NCI-H1092 treated with DMSO at 0.1 percent for 48 hours (cell line): ENCODE measurements at places on chromosomes 2 and 18.

- peak; percentile 17 for DNase-seq
Measured at GRCh38 chr2:46308081-46308480, 10.9 kb downstream of the EPAS1 start.

- DNase-seq, result peak; percentile 28
Measured at GRCh38 chr2:77314721-77315120, 207.5 kb downstream of the LRRTM4 start.

GRCh38 chr2:85770369-85770768, 16.6 kb downstream of the ATOH8 start:
- DNase-seq, result no peak

DNA sequence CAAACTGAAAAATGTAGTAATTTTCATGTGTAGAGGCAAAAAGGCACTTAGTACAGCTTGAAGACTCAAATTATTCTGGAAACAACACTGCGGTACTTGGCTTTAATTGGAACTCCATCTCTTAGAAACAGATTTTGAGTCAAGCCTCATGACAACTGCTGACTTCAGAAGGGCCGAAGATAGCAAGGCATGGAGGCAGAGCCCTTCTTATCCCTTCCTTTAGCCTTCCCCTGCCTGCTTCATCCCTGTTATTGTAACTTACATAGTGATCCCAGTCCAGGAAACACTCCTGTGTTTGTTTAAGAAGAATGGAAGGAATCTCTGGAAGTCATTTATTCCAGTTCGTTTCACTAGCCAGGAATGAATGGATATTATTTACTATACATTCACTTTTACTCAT, 110.9 kb upstream of the FAM98A start:
- DNase-seq, result no peak

- DNase-seq, result no peak
Measured at GRCh38 chr2:60438653-60439052, 114.8 kb downstream of the BCL11A start.

DNA sequence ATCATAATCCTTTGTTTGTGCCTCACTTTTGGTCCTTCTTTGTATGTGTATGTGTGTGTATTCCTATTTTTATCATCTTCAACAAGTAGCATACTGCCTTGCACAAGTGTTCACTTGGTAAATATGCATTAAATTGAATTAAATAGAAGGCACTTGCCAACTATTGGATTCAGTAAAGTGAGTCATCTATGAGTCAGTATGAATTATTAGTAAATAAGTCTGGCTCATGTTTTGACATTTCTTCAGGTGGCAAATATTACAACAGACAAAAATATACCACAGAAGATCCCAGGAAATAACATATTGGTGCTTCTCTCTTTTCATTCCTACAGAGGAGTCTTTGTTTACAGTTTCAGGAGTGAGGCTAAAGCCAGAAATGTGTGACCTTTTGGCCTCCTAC, 84.1 kb downstream of the CDK15 start:
- DNase-seq, result no peak

GRCh38 chr2:6449343-6449742, 416.4 kb downstream of the CMPK2 start:
- no peak for DNase-seq

GRCh38 chr2:240701736-240702639, 10.3 kb downstream of the AQP12A start:
- no peak for DNase-seq

DNA sequence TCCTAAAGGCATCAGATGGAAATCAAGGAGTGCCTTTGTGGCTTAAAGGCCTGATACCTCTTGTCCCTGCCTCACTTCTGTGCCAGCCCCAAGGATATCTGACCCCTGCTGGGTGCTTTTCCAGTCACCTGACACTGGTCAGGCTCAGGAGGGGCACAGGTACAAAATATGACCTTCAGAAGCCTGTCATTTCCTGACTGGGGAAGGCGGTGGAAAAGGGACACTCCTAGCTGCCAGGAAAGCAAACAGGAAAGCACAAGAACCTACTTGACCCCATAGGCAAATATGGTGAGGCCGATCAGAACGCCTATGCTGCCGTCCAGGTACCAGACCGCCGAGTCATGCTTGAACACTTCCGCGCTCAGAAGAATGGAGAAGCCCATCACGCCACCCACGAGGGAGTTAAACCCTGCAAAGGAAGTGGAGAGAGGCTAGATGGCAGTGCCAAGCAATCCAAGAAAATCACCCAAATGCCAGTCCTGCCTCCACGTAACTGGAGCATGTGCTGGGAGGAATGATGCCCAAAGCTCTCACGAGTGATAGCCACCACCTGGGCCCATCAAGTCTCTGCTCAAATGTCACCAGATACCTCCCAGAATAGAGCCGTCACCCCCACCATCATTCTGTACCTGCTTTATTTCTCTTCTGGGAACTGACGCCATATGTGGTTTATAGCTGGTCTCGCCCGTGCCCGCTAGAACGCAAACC, 204.0 kb downstream of the MGAT5 start:
- no peak for DNase-seq

DNA sequence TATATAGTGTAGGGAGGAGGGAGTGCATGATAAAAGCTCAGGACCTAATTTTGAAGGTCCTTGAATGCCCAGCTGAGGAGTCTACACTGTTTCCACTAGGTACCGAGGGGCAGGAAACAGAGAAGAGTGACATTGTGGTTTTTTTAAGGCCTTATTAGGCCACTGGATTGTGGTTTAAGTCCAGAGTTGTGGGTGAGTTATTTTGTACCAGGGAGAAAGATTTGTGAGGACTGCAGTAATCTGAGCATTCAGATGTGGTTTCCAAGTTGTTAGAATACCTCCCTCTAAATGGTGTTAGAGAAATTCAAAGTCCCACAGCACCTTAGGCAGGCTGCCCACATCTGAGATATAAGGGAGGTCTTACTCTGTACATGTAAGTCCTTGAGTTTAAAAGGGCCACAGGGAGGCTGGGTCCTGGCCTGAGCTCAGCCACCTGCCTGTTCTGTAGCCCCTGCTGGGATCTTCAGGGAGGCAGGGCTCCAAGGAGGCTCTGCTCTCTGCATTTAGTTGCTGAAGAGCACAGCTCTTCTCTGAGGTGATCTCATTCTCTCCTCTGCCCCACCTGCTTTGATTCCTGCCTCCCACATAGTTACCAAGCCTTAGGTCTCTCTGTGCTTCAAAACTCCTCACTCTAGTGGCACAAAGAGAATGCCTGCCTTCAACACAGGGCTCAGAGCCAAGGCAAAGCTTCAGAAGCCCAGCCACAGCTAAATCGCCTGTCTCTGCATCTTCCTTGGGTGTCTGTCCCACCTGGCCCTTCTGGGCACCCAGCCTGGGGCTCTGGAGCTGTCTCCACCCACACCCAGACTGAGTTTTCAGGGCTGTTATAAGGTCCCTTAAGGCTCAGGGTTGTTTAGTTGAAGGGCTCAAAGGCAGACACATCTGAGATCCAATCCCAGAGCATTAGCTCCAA, 88.1 kb downstream of the VSNL1 start:
- DNase-seq, result no peak

- peak; percentile 12 for DNase-seq
Measured at GRCh38 chr2:135637456-135638087, 104.1 kb upstream of the UBXN4 start.

DNA sequence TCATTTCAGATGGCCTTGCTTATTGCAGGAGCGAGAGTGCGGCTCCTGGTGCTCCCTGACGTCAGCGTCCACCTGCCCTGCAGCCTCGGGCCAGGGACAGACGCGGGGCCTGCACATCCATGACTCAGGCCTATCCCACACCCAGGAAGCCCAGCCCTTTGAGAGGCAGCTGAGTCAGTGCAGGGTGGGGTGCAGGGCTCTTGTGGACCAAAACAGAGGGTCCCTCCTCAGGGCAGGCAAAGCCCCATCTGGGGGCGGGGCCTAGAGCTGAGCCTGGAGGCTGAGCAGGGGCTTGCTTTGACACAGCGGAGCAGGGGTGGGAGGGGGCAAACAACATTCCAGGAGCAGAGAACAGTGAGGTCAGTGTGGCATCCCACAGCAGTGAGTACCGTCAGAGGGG, 7.7 kb upstream of the ARHGEF4 start:
- DNase-seq, result no peak

DNA sequence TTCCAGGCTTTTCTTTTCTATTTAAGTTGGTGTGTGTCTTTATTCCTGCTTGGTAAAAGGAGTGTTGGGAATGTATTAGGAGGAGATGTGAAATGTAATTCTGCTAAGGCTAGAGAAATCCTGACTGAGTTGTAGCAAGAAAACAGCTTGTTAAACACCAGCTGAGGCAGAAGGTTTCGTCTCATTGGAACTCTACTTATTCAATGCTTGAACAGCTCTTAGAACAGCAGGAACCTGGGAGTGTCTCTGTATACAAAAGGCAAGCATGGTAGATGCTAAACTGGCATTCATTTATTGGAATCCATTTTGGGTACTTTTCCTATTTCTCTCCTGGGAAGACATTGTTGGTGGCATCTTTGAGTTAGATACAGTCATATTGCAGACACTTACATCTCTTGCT, 280.9 kb downstream of the HRH4 start:
- DNase-seq, result no peak

DNA sequence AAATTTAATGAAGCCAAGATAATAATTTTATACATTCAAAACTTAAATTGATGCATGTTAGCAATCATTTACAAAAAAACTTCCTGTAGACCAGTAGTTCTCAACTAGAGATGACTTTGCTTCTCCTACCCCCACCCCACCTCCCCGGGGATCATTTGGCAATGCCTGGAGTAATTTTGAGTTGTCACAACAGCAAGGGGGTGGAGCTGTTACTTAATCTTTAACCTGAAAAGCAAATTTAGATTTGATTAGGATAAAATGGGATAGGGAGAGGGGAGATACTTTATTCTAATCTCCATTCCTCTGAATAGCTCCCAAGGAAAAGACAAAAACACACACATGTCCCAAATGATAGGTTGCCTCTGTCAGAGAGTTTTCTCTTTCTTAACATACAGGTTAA, 4.2 kb downstream of the SLC40A1 start:
- DNase-seq, result no peak

- DNase-seq, result no peak
Measured at GRCh38 chr2:42274863-42275262, 86.2 kb downstream of the COX7A2L start.

GRCh38 chr2:105701042-105701441, 43.7 kb upstream of the NCK2 start:
- no peak for DNase-seq

DNA sequence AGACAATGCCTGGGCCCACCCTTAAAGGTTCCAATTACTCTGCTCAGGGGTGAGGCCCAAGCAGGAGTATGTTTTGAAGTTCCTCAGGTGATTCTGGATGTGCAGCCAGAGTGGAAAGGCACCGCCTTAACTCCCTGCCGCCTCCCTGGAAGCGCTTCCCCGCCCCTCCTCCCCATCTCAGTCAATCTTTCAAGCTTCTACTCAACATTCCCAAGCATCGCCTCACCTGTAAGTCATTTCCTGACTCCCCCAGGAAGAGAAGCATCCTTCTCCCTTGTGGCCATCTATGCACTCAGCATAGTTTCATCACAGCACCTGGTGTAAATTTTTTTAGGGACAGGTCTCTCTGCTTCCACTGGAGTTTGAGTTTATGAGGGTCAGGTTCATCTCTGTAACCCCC, 67.5 kb downstream of the MYL12B start:
- DNase-seq, result no peak

- no peak for DNase-seq
Measured at GRCh38 chr2:68860111-68860510, 11.1 kb downstream of the BMP10 start.

GRCh38 chr2:30346471-30347169, 100.4 kb upstream of the LCLAT1 start:
- DNase-seq, result no peak

- no peak for DNase-seq
Measured at GRCh38 chr18:35868915-35869314, 103.6 kb upstream of the RMP24 start.

DNA sequence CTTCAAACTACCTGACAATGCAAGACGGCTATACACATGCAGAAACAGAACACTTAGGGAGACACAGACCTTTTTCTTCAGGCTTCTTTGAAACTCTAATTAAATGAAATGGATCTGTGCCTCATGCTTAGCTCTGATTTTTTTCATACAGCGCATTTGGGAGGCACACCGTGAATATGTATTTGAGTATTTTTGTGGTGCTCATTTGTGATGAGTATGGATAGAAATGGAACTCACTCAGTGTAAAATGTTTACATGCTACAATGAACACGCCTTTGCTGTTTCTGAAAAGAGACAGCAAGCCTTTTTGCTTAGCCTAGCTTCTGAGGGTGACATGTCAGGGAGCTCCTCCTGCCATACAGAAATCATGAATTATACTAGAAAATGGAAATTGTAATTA, 113.3 kb downstream of the FSHR start:
- no peak for DNase-seq

DNA sequence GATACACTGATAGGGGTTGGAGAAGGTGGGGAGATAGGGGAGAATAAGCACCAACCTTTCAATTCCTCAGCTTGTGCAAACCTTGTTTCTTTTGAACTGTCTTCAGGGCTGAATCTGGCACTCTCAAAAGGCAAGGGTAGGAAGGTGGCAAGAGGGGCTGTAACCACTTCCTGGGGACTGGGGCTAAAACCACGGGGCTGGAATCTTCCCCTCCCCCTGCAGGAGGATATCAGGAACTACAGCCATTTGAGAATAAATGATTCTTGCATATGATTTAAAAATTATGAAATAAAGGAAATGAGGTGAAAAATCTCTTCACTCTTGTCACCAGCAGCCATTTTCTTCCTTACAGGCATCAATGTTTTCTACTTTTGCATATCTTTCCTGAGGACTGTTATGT, 50.8 kb downstream of the ATOH8 start:
- DNase-seq, result no peak

DNA sequence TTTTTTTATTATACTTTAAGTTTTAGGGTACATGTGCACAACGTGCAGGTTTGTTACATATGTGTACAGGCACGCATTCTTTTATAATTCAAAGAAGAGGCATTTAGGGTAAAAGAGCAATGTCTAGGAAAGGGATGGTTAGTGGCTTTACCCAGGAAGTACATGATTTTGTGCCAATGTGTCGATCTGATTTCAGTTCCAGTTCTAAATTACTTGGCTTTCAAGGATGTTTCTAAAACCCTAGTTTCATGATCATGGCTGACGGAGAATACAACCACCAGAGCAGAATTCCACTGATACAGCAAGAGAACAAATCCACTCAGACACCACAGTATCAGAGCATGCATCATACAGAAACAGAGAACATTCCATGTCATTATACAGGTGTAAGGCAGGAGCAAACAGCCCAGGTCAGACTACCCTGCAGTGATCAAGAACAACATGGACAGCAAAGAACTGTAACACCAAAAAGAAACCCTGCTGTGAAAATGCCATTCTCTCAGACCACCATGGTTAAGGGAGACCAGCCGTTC, 116.7 kb upstream of the STK17B start:
- DNase-seq, result no peak

GRCh38 chr2:95525294-95526035, 40.9 kb upstream of the TRIM43B start:
- DNase-seq, result no peak
